Keratinocyte (primary cell): ENCODE measurements at places on chromosomes 1 and 21. TPM values are rescaled to one million over a fixed set of nuclear protein-coding genes. Genes with fewer than 3 reads are reported as not detected.

Gene USH2A
- under 0.01 TPM in 1 of 3 replicates, not detected in the others for polyA plus RNA-seq

Gene WDR77
- 91.5 to 171 TPM (median 110 TPM) in 3 replicates for polyA plus RNA-seq

Gene KRTAP7-1
- not detected in 3 replicates for polyA plus RNA-seq

Gene CFHR3
- not detected in 3 replicates for polyA plus RNA-seq

Gene PRMT6
- 7.8 to 12.2 TPM (median 12.0 TPM) in 3 replicates for polyA plus RNA-seq

DNA sequence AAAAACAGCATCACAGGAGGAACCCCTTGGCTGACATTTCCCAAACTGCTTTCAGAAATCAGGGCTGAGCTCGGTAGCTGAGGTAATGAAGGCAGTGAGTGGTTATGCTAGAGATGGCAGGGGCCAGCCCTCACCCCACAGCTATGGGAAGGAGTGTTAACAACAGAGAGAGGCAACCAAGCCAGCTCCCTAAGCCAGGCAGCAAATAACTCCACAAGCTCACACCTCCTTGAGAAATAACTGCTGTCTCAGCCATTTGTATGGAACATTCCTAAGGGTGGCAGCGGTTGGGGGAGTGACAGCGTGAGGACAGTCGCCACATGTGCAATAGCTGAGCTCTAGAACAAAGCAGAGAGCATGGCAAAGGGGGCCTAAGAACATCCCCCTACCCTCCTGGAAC, 42.6 kb downstream of the LMX1A start:
- H3K36me3 ChIP-seq, result no peaks in the 10 kb centered on the region
- H3K27me3 ChIP-seq, result peaks cover 29% of the 10 kb centered on the region
- no peak overlapping the region for H3K27ac ChIP-seq
- H3K4me1 ChIP-seq, result no peaks in the 10 kb centered on the region
- DNase-seq, result no peak

DNA sequence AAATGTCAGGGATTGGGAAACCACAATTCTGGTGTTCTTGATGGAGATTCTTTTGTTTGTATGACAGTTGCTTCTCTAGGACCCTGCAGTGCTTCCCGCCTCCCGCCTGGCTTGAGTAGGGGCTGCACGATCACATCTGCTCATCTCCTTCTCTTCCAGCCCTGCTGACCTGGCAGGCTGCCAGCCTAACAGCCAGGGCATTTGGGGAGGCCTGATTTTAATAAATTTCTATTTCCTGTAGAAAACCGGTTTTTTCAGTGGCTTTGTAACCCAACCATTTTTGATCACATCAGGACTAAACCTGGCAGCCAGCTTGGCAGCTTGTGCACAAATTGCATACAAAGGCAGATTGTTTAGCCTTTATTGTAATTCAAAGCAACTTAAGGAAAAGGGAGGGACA, 78.9 kb downstream of the UBE2U start:
- no peak overlapping the region for H3K27ac ChIP-seq
- no peak overlapping the region for H3K4me3 ChIP-seq
- no peak for DNase-seq
- no peaks in the 10 kb centered on the region for H3K36me3 ChIP-seq
- H3K4me1 ChIP-seq, result no peaks in the 10 kb centered on the region
- no peaks in the 10 kb centered on the region for H3K27me3 ChIP-seq

DNA sequence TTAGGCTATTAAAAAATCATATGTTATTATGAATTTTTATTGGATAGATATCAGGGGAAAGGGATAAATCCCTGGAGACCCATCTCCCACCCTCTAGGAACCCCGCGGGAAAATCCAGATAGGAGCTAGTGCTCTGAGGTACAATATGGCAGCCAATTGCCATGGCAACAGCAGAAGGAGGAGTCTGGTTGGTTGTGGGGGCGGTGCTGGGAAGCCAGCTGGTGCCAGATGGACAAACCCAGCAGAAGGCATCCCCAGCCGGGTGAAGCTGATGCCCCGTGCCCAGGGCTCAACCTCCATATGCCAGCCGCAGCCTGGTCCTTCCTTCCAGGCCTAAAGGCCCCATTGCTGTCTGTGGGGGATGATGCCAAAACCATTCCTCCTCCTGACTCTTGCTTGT, 38.3 kb downstream of the RHBG start:
- H3K27me3 ChIP-seq, result peaks cover 35% of the 10 kb centered on the region
- no peak overlapping the region for H3K27ac ChIP-seq
- H3K4me1 ChIP-seq, result no peaks in the 10 kb centered on the region
- DNase-seq, result no peak
- H3K36me3 ChIP-seq, result no peaks in the 10 kb centered on the region

GRCh38 chr1:200908191-200908868, 13.6 kb downstream of the INAVA start:
- peaks cover 46% of the 10 kb centered on the region for H3K4me1 ChIP-seq
- no peaks in the 10 kb centered on the region for H3K27me3 ChIP-seq

- no peak overlapping the region for H3K27ac ChIP-seq
- no peak for DNase-seq
- no peaks in the 10 kb centered on the region for H3K36me3 ChIP-seq
- no peak overlapping the region for H3K4me3 ChIP-seq
Measured at GRCh38 chr21:30329203-30329875, 8.2 kb downstream of the KRTAP27-1 start.

DNA sequence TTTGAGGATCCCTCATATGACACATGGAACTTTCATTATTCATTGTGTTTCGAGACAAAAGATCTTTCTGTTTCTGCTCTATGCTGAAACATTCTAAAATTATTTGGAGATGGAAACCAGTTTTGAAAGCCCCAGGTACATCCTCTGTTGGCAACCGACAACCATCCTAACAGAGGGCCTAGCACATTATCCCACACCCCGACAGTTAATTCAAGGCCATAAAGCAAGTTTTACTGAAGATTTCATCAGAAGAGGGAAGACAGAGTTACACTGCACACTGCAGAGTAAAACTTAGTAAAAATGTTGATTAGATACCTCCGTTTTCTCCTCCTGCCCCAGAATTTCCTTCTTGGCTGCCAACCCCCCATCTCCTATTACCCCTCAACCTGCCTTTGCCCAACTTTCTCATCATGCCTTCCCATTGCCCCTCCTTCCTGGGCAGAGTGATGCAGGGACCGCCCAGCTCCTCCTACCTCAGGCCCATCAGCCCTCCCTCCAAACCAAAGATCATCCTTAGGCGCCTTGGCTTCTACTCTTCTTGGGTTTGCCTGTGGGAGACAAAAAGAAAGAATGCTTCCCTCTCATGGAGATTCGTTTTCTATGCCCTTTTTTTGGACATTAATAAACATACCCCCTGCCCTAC, 52.9 kb upstream of the CITED4 start:
- H3K4me3 ChIP-seq, result no peak overlapping the region
- H3K27ac ChIP-seq, result no peak overlapping the region
- no peaks in the 10 kb centered on the region for H3K4me1 ChIP-seq
- DNase-seq, result no peak

DNA sequence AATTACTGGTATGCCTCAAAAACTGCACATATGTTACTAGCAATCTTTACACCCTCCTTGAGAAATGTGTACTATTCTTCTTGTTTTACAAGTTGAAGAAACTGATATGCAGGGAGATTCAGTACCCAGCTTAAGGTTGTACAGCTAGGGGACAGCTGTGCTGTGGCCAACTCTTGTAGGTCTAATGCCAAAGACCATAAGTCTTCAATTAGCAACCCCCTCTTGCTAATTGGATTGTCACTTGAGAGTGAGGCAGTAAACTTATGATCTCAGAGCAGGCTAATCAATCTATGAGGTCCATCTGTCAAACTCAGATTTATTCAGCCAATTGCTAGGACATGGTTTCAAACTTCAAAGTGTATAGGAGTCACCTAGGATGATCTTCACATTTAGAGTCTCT, 492.0 kb upstream of the USP24 start:
- DNase-seq, result no peak
- no peak overlapping the region for H3K27ac ChIP-seq
- no peak overlapping the region for H3K4me3 ChIP-seq
- no peaks in the 10 kb centered on the region for H3K36me3 ChIP-seq
- H3K4me1 ChIP-seq, result no peaks in the 10 kb centered on the region
- no peaks in the 10 kb centered on the region for H3K27me3 ChIP-seq

- no peaks in the 10 kb centered on the region for H3K27me3 ChIP-seq
- DNase-seq, result peak; percentile 21
- no peaks in the 10 kb centered on the region for H3K36me3 ChIP-seq
- no peak overlapping the region for H3K27ac ChIP-seq
- H3K4me1 ChIP-seq, result no peaks in the 10 kb centered on the region
Measured at GRCh38 chr1:202852163-202852904, 36.6 kb downstream of the RABIF start.

- no peak for DNase-seq
- no peaks in the 10 kb centered on the region for H3K36me3 ChIP-seq
- H3K4me3 ChIP-seq, result no peak overlapping the region
- no peak overlapping the region for H3K27ac ChIP-seq
- H3K4me1 ChIP-seq, result no peaks in the 10 kb centered on the region
Measured at GRCh38 chr1:157519451-157519850, 32.9 kb downstream of the FCRL5 start.

- H3K27me3 ChIP-seq, result no peaks in the 10 kb centered on the region
- no peaks in the 10 kb centered on the region for H3K4me1 ChIP-seq
- DNase-seq, result no peak
- no peaks in the 10 kb centered on the region for H3K36me3 ChIP-seq
Measured at GRCh38 chr1:117523111-117523510, 82.7 kb upstream of the TENT5C start.

DNA sequence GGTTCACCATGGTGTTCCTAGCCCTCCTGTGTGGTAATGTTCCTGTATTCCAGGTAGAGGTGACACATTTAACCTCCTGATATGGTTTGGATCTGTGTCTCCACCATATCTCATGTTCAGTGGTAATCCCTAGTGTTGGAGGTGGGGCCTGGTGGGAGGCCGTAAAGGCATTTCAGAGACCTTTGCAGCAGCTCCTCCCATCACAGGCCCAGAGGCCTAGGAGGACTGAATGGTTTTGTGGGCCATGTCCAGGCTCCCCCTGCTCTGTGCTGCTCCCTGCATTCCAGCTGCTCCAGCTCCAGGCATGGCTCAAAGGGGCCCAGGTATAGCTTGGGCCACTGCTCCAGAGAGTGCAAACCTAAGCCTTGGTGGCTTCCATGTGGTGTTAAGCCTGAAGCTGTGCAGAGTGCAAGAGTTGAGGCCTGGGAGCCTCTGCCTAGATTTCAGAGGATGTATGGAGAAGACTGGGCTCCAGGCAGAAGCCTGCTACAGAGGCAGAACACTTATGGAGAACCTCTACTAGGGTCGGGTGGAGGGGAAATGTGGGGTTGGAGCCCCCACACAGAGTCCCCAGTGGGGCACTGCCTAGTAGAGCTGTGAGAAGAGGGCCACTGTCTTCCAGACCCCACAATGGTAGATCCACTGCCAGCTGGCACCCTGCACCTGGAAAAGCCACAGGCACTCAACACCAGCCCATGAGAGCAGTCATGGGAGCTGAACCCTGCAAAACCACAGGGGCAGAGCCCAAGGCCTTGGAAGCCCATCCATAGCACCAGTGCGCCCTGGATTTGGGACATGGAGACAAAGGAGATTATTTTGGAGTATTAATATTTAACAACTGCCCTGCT, 10.0 kb downstream of the SELENBP1 start:
- no peaks in the 10 kb centered on the region for H3K36me3 ChIP-seq
- no peaks in the 10 kb centered on the region for H3K4me1 ChIP-seq
- DNase-seq, result no peak
- no peak overlapping the region for H3K27ac ChIP-seq
- H3K27me3 ChIP-seq, result no peaks in the 10 kb centered on the region
